Activated naive CD8-positive, alpha-beta T cell treated with anti-CD3 and anti-CD28 coated beads, Interleukin-2, amount 10 ng/mL, durations not matched to agents 7 days and 5 days (primary cell): ENCODE measurements at places on chromosomes 7 and 10. TPM values are rescaled to one million over a fixed set of nuclear protein-coding genes. Genes with fewer than 3 reads are reported as not detected.

The ANLN gene
- 57.1 TPM for total RNA-seq

The FEZF1 gene
- total RNA-seq: not detected

The ATRNL1 gene
- total RNA-seq: not detected

The CHAT gene
- not detected for total RNA-seq

The CTNNA3 gene
- 3.6 TPM for total RNA-seq

The ADRB1 gene
- total RNA-seq: 0.91 TPM

The SUN3 gene
- total RNA-seq: not detected

The HMX2 gene
- total RNA-seq: not detected

The NEBL gene
- total RNA-seq: not detected

The CYCS gene
- total RNA-seq: 94.7 TPM
